Left cardiac atrium (tissue), 4 donors: ENCODE measurements at places on chromosomes 7 and 10. TPM values are rescaled to one million over a fixed set of nuclear protein-coding genes. Genes with fewer than 3 reads are reported as not detected.

- no peak for DNase-seq
These were observed 297.8 kb downstream of the AUTS2 start for GRCh38 chr7:69896121-69896520.

DNA sequence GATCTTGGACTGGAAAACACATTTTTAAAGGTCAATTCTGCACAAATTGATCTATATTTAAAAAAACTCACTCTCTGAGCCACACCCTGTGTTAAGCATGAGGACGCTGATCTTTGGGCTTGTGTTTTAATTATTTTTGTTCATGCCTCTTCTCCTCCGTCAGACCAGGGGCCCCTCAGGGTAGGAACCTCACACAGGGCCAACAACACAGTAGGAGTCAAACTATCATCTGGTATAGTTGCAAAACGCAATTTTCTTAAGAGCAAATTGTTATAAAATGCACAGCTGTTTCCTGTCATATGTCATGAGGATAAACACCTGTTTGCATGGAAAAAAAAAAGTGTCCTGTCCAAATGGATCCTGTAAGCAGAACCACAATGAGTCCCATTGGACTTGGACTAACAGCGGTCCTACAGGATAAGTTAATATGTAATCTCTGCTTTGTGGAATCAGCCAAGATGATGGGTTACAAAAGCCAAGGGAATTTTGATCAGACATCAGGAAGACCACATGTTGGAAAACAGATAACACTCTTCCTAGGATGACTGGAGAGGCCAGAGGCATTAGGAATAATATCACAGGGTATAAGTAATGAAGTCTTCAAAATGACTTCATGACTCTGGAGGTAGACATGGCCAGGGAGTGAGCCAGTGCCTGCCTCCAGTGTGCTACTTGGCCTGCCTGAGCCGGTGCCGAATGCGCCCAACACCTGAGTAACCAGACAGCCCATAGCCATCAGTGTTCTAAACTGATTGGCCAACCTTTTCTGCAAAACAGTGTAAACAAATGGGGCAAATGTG is 184.9 kb upstream of the ADCY1 start:
- DNase-seq: no peak

DNA sequence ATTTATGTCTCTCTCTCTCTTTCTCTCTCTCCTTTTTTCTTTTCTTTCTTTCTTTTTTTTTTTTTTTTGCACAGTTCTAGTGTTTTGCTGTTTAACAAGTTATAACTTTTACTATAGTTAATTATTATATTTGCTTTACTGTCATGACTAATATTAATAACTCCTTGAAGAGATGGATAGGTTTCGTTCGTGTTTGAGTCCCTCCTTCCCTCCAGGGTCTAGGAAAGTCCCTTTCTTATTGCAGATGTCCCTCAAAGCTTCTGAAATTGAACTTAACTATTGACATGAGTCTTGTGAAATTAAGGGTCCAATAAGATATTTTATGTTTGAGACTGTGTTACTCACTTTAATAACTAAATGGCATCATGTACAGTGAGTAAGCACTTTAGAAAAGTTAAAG is 131.4 kb downstream of the PLXDC2 start:
- no peak for DNase-seq

ZP3 gene
- total RNA-seq: 0.76 TPM

DDC gene
- total RNA-seq: not detected
